Upper lobe of left lung (tissue), 6 donors: ENCODE measurements at places on chromosomes 16 and 17. TPM values are rescaled to one million over a fixed set of nuclear protein-coding genes. Genes with fewer than 3 reads are reported as not detected.
A peak's percentile ranks its signal among the peaks of the same experiment; 100 is the strongest.

GRCh38 chr17:83080579-83080857 is 1.1 kb downstream of the METRNL start:
- peaks cover 6% of the 10 kb centered on the region for H3K36me3 ChIP-seq
- peak overlapping the region; percentile 75 for H3K27ac ChIP-seq
- peak overlapping the region; percentile 83 for H3K4me3 ChIP-seq
- peaks cover 62% of the 10 kb centered on the region for H3K4me1 ChIP-seq

- no peaks in the 10 kb centered on the region for H3K4me1 ChIP-seq
- H3K36me3 ChIP-seq, result no peaks in the 10 kb centered on the region
- no peak for DNase-seq
- H3K27me3 ChIP-seq, result no peaks in the 10 kb centered on the region
- no peak overlapping the region for H3K4me3 ChIP-seq
Observed at GRCh38 chr16:10667239-10667638, 27.5 kb downstream of the TEKT5 start.

GRCh38 chr16:87464691-87465300 is 28.0 kb downstream of the ZCCHC14 start:
- H3K4me1 ChIP-seq, result peaks cover 56% of the 10 kb centered on the region
- H3K27me3 ChIP-seq, result no peaks in the 10 kb centered on the region
- DNase-seq, result no peak
- no peaks in the 10 kb centered on the region for H3K36me3 ChIP-seq

DNA sequence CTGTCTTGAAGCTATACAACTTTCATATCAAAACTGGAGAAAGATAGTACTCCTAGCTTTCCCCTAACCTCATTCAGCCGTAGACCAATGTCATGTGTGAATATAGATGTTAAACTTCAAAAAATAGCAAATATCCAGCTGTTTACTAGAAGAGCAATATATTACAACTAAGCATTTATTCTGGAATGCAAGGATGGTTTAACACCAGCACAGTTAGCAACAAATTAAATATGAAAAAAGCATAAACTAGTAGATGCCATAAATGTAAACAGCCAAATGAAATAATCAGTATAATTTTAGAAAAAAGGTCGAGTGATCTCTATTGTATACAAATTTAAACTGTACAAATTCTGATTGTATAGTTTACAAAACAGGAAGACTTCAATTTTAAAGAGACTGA is 59.7 kb downstream of the SDR42E1 start:
- DNase-seq, result no peak
- no peak overlapping the region for H3K4me3 ChIP-seq
- no peaks in the 10 kb centered on the region for H3K27me3 ChIP-seq
- H3K4me1 ChIP-seq, result no peaks in the 10 kb centered on the region
- H3K36me3 ChIP-seq, result peaks cover 54% of the 10 kb centered on the region

DNA sequence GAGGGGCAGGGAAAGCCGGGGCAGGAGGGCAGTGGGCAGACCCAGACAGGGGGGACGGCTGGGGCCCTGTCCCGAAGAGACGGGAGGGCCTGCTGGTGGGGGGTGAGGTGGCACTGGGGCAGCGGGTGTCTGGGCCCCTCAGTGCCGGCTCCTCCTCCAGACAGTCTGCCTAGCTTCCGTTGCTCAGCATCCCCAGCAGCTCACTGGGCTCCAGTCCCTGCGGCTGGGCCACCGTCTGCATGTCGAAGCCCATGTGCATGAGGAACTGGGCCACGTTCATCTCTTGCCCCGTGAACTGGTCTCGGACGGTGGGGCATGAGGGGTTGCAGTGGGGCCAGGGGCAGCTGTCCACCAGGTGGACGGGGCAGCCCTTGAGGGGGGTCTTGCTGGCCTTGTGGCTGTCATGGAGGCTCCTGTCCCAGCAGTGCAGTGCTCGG is 5.8 kb upstream of the MYADML2 start:
- H3K27me3 ChIP-seq, result no peaks in the 10 kb centered on the region
- DNase-seq, result no peak
- H3K4me3 ChIP-seq, result no peak overlapping the region
- H3K27ac ChIP-seq, result no peak overlapping the region

The NPW gene
- 0.80 TPM for total RNA-seq

GRCh38 chr16:85625053-85625452 is 11.9 kb downstream of the GSE1 start:
- H3K27ac ChIP-seq, result no peak overlapping the region
- DNase-seq, result no peak
- no peaks in the 10 kb centered on the region for H3K36me3 ChIP-seq
- no peaks in the 10 kb centered on the region for H3K27me3 ChIP-seq
- H3K4me1 ChIP-seq, result peaks cover 69% of the 10 kb centered on the region
- H3K4me3 ChIP-seq, result no peak overlapping the region

DNA sequence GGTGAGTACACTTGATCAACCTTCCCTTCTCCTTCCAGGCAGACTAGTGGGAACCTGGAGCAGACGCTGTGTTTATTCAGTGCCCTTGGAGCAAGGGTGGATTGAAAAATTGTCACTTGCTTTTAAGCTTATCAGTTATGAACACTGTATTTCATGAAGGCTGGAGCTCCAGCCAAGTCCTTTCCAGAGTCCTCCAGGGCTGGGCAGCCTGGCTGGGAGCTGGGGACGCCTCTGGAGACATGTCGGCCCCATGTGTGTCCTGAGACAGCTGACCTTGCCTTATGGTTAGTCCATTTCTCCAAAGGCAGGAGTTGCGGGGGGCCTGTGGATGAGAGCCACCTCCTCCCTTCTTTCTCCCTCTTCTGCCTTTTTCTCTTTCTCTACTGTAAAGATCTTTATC is 67.0 kb downstream of the RAP1GAP2 start:
- DNase-seq, result no peak
- H3K4me3 ChIP-seq, result no peak overlapping the region
- no peaks in the 10 kb centered on the region for H3K27me3 ChIP-seq
- no peaks in the 10 kb centered on the region for H3K36me3 ChIP-seq
- no peak overlapping the region for H3K27ac ChIP-seq
- no peaks in the 10 kb centered on the region for H3K4me1 ChIP-seq
